ENCODE measurements at places on chromosomes 12 and 14. TPM values are rescaled to one million over a fixed set of nuclear protein-coding genes. Genes with fewer than 3 reads are reported as not detected.

The NANOG gene
- not detected for total RNA-seq

GRCh38 chr12:89075880-89076540 lies 276.3 kb downstream of the DUSP6 start:
- no peak for DNase-seq

DNA sequence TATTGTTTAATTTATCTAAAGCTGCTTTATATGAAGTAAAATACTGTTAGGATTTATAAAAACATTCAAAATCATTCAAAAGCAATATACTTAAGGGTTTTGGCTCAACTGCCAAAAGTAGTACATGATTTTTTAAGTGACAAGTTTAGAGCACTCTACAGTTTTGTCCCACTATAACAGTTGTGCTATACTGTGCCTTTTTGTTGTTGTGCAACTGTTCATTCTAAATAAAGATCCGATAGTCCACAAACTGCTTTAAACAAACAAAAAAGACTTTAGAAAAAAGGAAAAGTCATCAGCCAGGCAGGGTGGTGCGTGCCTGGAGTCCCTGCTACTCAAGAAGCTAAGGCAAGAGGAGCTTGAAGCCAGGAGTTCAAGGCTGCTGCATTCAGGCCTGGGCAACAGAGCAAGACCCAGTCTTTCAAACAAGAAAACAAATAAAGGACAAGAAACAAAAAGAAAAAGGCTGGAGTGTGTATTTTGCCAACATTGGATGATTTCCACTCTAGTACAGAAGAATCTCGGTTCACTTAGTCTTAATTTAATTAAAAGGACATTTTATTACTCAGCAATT lies 7.3 kb downstream of the C2CD5 start:
- DNase-seq = no peak

DNA sequence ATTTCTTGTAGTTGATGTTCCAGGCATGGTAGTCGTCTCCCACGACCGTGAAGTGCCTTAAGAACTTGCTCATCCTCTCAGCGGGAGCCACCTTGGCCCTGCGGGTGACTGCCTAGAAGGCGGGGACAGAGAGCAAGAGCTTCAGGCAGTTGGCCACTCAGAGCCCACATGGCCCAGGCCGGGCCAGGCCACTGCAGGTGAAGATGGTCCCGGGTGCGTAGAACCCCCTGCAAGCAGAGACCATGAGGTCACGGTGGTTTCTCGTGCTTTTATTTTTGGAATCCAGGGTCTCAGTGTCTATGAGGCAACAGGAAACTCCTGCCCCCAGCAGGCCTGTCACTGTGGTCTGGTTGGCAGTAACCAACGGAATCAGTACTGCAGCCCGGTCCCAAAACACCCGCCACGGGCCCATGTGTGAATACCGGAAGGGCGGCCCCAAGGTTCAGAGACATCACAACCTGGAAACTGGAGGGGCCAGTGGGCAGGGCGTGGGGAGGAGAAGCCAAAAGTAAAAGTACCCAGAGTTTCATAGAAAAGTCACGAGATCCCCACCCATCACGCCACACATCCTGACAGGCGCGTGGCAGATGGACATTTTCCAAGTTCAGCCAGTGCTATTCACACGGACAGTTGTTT lies 27.5 kb downstream of the HVCN1 start:
- peak; percentile 55 for DNase-seq

The ST8SIA1 gene
- 12.2 TPM for total RNA-seq

DNA sequence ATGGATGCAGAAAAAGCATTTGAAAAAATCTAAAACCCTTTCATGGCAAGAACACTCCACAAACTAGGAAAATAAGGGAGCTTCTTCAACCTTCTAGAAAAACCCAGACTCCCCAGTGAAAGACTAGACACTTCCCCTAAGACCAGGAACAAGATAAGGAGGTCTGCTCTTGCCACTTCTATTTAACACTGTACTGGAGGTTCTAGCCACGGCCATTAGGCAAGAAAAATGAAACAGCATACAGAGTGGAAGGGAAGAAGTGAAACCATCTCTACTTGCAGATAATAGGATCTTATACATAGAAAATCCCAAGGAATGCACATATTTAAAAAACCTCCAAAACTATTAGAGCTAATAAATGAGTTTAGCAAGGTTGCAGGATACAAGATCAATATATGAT lies 42.3 kb downstream of the CHGA start:
- DNase-seq = no peak

DNA sequence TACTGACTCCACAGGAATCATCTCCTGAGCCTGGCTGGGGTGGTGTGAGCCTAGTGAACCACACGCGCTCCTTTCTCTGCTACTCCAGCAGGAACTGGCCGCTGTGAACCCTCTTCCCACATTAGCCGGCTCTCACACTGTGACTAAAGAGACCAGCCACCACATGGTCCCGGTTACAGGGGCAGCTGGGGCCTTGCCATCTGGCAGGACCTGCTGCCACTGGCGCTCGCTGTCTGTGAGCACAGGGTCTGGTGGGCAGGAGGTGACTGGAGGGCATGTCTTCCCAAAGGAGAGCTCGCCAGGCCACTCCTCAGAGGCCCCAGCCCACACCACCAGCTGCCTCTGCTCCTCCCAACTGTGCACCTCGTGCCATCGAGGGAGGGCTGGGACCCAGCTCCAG lies 99.3 kb downstream of the SINHCAF start:
- no peak for DNase-seq

GRCh38 chr14:103130965-103131364 lies 7.7 kb downstream of the TNFAIP2 start:
- DNase-seq = no peak

DNA sequence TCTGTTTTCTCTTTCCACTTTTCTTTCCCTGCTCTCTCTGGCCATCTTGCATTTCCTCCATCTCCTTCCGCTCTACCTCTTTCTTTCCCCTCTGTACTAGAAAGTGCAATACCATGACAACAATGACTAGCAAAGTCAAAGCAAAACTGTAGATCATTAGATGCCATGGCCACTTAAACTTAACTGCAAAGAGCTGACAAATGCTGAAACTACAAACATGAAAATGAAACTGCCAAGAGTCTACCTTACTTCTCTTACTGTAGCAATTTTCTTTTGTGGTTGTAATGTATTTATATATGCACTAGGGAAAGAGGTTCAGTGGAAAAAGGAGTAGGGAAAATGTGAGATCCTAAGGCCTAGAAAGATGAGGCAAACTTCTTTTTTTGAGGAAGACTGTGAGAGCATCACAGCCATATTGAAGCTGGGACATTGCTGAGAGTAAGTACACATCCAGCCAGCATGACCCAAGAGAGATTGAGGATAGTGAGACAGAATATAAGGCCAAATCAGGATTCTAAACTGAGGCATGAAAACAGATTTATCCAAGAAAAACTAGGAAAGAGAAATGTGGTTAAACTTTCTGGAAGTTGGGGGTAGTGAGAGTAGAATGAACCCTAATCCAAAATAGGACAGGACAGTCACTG lies 276.6 kb upstream of the NAV3 start:
- DNase-seq = no peak

- no peak for DNase-seq
These were observed 14.5 kb upstream of the LLPH start for GRCh38 chr12:66144791-66145754.

The TMEM229B gene
- 4.5 TPM for total RNA-seq

GRCh38 chr12:94839347-94839746 lies 164.2 kb downstream of the NDUFA12 start:
- DNase-seq = no peak

DNA sequence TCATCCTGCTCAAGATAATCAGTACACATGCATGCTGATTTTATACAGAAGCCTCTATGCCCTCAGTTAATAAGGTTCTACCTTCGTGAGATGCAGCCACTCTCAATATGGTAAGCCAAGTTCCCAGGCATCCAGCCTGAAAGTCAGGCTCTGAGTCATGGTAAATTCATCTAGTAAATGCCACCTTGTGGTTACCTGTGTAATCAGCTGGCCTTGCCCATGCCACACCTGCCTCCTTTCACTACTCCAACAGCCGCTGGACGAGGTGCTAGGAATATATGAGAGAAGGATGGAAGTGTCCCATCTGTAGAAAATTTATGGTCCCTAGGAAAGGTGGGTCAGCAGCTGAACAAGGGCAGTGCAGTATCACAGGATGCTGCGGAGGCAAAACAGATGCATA lies 207.3 kb downstream of the SSPN start:
- DNase-seq = no peak

DNA sequence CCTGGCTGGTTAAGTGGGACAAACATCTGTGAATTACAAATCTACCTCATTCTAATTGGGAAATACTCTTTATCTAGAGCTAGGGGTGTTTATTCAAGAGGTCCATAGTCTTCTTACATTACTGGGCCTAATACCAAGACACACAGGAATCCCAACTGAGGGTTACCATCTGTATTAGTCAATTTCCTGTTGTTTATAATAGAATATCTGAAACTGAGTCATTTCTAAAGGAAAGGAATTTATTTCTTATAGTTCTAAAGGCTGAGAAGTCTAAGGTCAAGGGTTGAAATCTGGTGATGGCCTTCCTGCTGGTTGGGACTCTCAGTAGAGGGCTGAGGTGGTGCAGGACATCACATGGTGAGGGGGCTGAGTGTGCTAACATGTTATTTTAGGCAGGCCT lies 36.0 kb downstream of the RTRAF start:
- DNase-seq = no peak

The CAPRIN2 gene
- 17.4 TPM for total RNA-seq

GRCh38 chr14:103121121-103121845 lies 2.0 kb upstream of the TNFAIP2 start:
- DNase-seq = no peak

The IFNG-AS1 gene
- total RNA-seq = 2.1 TPM

The WNT1 gene
- total RNA-seq = 5.6 TPM

The KRT71 gene
- not detected for total RNA-seq

DNA sequence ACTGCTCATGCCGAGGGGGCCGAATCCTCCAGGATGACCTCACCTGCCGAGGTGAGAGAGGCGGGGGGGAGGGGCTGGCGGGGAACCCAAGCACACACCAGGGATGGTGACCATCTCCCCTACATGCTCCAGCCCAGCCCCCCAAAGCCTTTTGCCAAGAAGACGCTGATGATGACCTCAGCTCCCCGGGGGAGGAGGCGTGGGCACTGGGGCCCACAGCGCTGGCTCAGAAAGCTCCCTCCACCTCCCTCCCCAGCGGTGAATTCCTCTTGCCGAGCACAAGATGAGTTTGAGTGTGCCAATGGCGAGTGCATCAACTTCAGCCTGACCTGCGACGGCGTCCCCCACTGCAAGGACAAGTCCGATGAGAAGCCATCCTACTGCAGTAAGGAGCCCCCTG lies 23.7 kb upstream of the NXPH4 start:
- DNase-seq = no peak

DNA sequence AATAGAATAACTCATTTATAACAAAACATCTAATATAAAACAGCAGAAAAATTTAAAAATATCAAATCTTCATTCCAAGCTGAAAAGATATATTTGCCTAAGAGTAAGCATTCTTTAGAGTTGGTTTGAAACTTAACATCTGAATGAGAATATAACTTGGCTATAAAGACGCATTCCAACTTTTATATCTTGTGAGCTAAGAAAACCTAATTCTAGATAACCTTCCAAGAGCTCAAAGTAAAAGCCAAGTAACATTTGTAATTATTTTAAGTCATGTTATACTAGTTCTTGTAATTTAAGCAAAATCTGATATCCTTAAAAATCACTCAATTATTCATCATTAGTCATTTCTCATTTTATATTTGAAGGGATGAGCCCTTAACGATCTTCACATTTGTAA lies 368.9 kb downstream of the C12orf50 start:
- DNase-seq = no peak

- no peak for DNase-seq
These were observed 108.0 kb upstream of the MDM1 start for GRCh38 chr12:68440068-68440581.

- no peak for DNase-seq
These were observed 41.2 kb upstream of the C12orf75 start for GRCh38 chr12:105289114-105289904.

DNA sequence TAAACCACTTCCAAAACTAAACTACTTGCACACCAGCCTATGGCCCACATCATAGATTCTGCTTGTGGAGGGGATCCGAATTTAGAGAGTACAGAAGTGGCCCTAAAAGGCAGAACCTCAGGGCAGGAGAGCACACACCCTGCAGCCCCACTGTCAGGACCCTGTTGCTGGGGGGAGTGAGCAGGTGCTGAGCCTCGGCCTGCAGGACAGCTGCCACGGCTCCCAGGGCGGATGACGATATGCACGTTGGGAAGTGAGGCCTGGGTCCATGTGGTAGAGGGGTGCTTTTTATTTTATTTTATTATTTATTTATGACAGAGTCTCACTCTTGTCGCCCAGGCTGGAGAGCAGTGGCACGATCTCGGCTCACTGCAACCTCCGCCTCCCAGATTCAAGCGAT lies 73.5 kb downstream of the TNFAIP2 start:
- DNase-seq = no peak

The KRT2 gene
- total RNA-seq = 1.4 TPM

The TAMALIN gene
- 603 TPM for total RNA-seq

- DNase-seq = no peak
These were observed 399.4 kb downstream of the C12orf75 start for GRCh38 chr12:105729926-105730325.

GRCh38 chr12:72264548-72265175 lies 7.5 kb upstream of the TRHDE start:
- DNase-seq = no peak

- DNase-seq = no peak
These were observed 59.3 kb downstream of the TESC start for GRCh38 chr12:117039891-117040309.

The KRT4 gene
- total RNA-seq = not detected

DNA sequence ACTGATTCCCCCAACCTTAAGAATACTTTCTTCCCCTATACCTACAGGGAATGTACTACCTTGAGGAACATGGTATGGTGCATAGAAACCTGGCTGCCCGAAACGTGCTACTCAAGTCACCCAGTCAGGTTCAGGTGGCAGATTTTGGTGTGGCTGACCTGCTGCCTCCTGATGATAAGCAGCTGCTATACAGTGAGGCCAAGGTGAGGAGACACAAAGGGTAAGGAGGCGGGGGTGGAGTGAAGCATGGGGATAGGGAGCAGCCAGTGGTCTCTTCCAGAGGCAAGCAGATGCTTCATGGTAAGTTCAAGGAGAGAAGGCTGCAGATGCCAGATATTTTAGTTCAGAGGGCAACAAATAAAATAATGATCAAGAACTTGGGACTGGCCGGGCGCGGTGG lies 6.6 kb upstream of the PA2G4 start:
- no peak for DNase-seq

The NKX2-1 gene
- total RNA-seq = not detected

DNA sequence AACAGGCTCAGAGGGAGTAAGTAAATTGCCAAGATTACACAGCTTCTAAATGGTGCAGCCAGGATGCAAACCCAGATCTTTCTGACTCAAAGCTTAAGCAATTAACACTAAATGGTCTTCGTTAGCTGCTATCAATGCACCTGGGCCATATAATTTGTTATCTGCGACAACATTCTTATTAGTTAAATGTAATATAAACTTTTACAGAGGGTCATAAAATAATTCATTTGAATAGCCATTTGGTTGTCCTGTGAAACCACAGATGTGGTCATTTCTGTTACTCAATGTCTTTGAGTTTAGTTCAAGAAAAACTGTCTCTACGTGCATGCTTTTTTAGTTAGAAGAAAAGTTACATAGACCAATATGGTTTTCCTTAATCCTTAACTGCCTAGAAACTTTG lies 22.1 kb upstream of the NAP1L1 start:
- no peak for DNase-seq

GRCh38 chr14:60734465-60735242 lies at the start of gene MNAT1:
Gene MNAT1 (plus strand): TSS chr14:60734761. CDS start chr14:60734863, 102 bp downstream.
- peak; percentile 88 for DNase-seq

The TESPA1 gene
- total RNA-seq = 70.9 TPM

- no peak for DNase-seq
These were observed 32.7 kb downstream of the DYRK2 start for GRCh38 chr12:67681105-67681778.

The TDRD9 gene
- total RNA-seq = 0.73 TPM
